ENCODE measurements at places on chromosomes 11 and 22. TPM values are rescaled to one million over a fixed set of nuclear protein-coding genes. Genes with fewer than 3 reads are reported as not detected.

Gene C11orf16
- not detected for total RNA-seq

Gene NEFH
- total RNA-seq: 0.16 TPM

Gene SPON1
- total RNA-seq: not detected

Gene FAM83F
- total RNA-seq: not detected

Gene CATSPERZ
- 2.1 TPM for total RNA-seq

Gene CAPN5
- 8.7 TPM for total RNA-seq

Gene VPREB1
- not detected for total RNA-seq

Gene SLC6A5
- not detected for total RNA-seq

Gene CRYBA4
- not detected for total RNA-seq

Gene MMP1
- total RNA-seq: 0.74 TPM

Gene SLC22A9
- total RNA-seq: not detected

Gene BATF2
- total RNA-seq: 0.61 TPM

Gene HEPN1
- not detected for total RNA-seq

Gene CYB5R2
- total RNA-seq: 4.8 TPM

Gene SLC22A25
- total RNA-seq: not detected

Gene BCO2
- total RNA-seq: 1.2 TPM

Gene OR5AS1
- total RNA-seq: not detected

Gene FAT3
- total RNA-seq: 0.67 TPM

Gene TMPRSS6
- not detected for total RNA-seq

Gene GLB1L3
- total RNA-seq: not detected

Gene KCNA4
- not detected for total RNA-seq

Gene CD3G
- not detected for total RNA-seq

Gene CHRDL2
- 4.6 TPM for total RNA-seq

Gene ROM1
- 4.4 TPM for total RNA-seq

Gene BTG4
- 0.10 TPM for total RNA-seq

Gene DLG2
- 0.20 TPM for total RNA-seq

Gene RIBC2
- total RNA-seq: 2.6 TPM

Gene ASPHD2
- total RNA-seq: 1.3 TPM

Gene XKR3
- not detected for total RNA-seq

Gene ARRB1
- 15.5 TPM for total RNA-seq

Gene OR6A2
- not detected for total RNA-seq

Gene PEX26
- total RNA-seq: 10.5 TPM

Gene LGR4
- 37.1 TPM for total RNA-seq

Gene POTEH
- not detected for total RNA-seq

Gene CWC15
- total RNA-seq: 30.2 TPM

Gene IRAG1
- 0.06 TPM for total RNA-seq

Gene MRGPRX4
- not detected for total RNA-seq

Gene C22orf31
- not detected for total RNA-seq

Gene ATP6V1E1
- 132 TPM for total RNA-seq

Gene CNGA4
- 0.06 TPM for total RNA-seq

Gene MRGPRE
- 0.17 TPM for total RNA-seq

Gene OLFML1
- total RNA-seq: not detected

Data from A549 treated with Hydrocortisone at 1 μM for 4 hours (cell line).